ENCODE measurements at places on chromosomes 16 and 17.

- no peak for DNase-seq
Measured at GRCh38 chr16:14454391-14454790, 175.7 kb downstream of the PARN start.

GRCh38 chr16:21263640-21264570 is 14.2 kb downstream of the CRYM start:
- no peak for DNase-seq

GRCh38 chr16:85369741-85370528 is 243.2 kb upstream of the GSE1 start:
- DNase-seq, result no peak

DNA sequence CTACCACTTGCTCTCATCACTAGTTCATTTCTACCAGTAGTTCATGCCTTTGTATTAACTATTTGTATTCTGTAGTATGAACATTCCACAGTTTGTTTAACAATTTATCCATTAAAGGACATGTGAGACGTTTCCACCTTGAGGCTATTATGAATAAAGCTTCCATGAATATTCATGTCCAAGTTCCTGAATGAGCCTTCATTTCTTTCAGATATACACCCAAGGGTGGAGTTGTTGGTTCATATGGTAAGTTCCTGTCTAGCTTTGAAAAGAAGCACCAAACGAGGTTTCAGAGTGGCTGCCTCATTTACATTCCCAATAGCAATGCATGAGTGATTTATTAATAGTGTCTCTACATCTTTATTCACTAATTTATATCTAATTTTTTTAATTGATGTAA is 407.8 kb upstream of the C16orf82 start:
- DNase-seq, result no peak

- DNase-seq, result no peak
Measured at GRCh38 chr17:64354396-64354795, 36.3 kb downstream of the PECAM1 start.

- DNase-seq, result no peak
Measured at GRCh38 chr16:72111657-72112451, 18.2 kb downstream of the DHX38 start.

GRCh38 chr17:46832945-46833839 is 14.7 kb upstream of the WNT3 start:
- no peak for DNase-seq

DNA sequence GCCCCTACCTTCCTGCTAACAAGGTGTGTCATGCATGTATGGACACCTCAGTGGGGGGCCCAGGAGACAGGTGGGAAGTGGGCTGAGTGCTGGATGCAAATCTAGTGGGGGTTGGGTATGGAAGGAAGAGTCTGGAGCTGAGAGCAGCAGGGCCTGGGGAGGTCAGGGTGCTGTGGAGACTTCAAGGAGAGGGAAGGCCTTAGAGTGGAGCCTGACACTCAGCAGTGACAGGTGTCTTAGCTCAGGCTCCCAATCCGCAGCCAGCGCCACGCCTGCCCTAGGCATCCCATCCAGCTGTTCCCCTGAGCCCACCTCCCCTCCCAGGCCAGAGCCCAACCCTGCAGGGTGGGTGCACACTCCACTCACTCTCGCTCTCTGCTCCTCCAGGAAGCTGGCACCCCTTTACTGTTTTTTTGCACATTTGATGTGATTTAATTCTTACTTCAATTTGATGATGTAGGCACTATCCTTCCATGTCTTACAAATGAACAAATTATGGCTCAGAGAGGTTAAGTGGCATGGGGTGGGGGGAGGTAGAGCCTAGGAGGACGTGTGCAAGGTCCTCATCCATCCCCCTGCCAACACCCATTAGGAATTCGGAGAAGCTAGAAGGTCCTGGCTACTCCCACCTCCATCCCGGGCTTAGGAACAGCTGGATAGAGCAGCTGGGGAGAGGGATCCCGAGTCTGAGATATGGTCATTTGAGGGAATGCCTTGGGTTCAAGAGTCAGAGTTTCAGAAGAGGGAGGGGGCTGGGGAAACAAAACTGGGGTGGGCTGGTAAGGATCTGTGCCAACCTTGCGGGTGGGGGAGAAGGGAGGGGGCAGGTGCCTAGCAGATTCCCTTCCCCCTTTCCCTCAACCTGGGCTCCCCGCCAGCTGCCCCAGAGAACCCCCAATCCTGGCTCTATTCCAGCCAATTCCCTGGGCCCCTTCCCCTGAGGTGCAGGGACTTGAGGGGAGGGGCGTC is 2.1 kb downstream of the FAM171A2 start:
- no peak for DNase-seq

DNA sequence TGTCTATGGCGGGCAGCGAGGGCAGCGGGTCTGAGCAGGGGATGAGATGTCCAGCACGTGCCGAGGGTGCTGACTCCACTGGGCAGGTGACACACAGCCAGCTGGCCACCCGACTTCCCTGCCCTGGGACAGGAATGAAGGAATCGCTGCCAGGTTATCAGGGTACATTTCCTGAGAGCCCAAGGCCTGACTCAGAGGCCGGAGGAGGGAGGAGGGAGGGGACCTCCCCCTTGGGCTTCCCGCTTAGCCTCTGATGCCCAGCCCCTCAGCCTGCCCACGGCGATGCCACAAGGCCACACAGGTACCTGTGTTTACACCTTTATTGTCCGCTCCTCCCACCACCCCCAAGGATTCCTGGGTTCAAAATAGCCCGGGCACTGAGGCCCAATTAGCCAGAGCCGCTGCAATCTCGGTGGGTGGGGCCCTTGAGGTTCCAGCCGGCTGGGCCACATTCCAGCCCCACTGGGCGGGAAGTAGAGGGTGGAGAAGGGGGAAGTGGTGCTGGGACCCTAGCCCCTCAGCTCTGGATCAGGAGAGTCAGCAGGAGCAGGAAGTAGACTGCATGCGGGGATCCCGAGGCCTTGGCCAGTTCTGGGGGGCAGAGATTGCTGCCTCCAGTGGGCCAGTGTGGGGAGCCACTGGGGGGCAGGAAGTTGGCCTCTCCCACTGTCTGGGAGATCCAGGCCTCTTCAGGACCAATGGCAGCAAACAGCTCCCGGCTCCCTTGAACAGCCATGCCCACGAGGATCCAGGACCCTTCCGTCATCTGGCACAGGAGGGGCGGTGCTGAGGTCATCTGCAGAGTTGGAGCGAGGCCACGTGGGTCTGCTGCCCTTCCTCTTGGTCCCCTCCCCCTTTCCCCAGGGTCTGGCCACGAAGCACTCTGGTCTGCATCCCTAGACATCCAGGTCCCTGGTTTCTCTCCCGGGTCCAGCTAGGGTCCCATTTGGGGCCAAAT is 3.4 kb upstream of the PRSS8 start:
- no peak for DNase-seq

DNA sequence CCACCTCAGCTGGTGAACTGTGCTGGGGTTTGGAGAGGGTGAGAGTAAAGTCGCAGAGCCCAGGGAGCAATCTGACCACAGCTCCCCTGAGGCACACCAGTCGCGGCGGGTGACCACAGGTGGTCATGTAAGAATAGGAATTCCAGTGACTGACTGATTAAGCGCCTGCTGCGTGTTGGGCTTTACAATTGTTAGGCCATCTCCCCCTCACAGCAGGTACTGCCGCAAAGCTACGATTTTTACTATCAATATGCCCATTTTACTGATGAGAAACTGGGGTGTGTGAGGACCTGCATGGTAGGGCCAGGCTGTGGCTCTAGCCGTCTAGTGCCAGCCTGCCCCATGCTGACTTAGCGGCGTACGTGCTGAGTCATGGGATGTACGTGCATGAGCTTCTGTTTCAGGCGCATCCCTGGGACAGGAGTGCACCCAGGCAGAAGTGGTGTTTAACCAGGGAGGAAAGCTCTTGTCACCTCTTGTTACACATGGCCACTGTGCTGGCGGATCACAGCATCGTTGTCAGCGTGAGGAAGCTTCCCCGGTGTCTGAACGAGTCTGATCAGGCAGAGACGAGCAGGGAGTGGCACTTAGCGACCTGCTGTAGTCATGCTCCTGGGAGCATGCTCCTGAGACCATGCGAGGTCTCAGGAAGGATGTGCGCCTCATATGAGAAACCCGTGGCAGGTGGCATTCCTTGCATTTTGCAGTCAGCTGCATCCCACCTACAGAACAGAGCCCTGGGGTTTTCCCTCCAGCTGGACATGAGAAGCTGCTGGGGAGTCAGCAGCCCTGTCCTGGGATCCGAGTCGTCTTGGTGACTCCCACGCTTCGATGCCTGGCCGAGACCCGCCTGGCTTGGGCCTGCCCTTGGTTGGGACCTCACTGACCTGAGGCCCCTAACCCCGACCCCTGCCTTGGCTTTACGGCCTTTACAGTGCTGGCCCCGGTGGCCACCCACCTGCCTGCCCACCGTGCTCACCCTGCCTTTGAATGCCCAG is 163.7 kb upstream of the CHMP6 start:
- DNase-seq, result no peak

GRCh38 chr16:73350707-73351452 is 303.0 kb upstream of the ZFHX3 start:
- no peak for DNase-seq

GRCh38 chr17:78658281-78658785 is 81.1 kb upstream of the DNAH17 start:
- DNase-seq, result no peak

Measured in stimulated activated CD8-positive, alpha-beta memory T cell treated with anti-CD3 and anti-CD28 coated beads, Interleukin-12 subunit alpha, Interleukin-12 subunit beta, amount 100 ng/mL, for 4 hours (primary cell).